Smooth muscle cell of the umbilical artery (primary cell): ENCODE measurements at places on chromosomes 1 and 21. TPM values are rescaled to one million over a fixed set of nuclear protein-coding genes. Genes with fewer than 3 reads are reported as not detected.

RNF187 gene
- 112 and 118 TPM in 2 replicates for total RNA-seq

RPE65 gene
- not detected in 2 replicates for total RNA-seq

L1TD1 gene
- not detected in 2 replicates for total RNA-seq

DONSON gene
- total RNA-seq: 9.2 and 16.8 TPM in 2 replicates

TDRD5 gene
- total RNA-seq: not detected in 2 replicates

BOLA1 gene
- total RNA-seq: 7.7 and 7.9 TPM in 2 replicates

OPTC gene
- not detected in 2 replicates for total RNA-seq

PDC gene
- under 0.01 TPM in 1 of 2 replicates, not detected in the other for total RNA-seq

SYF2 gene
- 29.1 and 42.5 TPM in 2 replicates for total RNA-seq

OR14C36 gene
- total RNA-seq: not detected in 2 replicates

OR2T2 gene
- not detected in 2 replicates for total RNA-seq

CRABP2 gene
- total RNA-seq: 10.6 and 19.9 TPM in 2 replicates

BRDT gene
- total RNA-seq: not detected in 2 replicates

PAX7 gene
- not detected in 2 replicates for total RNA-seq

OR2T35 gene
- total RNA-seq: not detected in 2 replicates

PLA2G5 gene
- not detected in 2 replicates for total RNA-seq

SPATC1L gene
- 3.3 and 5.2 TPM in 2 replicates for total RNA-seq

SPATA21 gene
- total RNA-seq: not detected in 2 replicates

ANKRD34A gene
- under 0.01 and 1.2 TPM in 2 replicates for total RNA-seq

OR10Z1 gene
- total RNA-seq: not detected in 2 replicates

TMEM61 gene
- total RNA-seq: not detected in 2 replicates

RIPK4 gene
- total RNA-seq: under 0.01 and 0.28 TPM in 2 replicates

FCER1G gene
- 0.59 TPM in 1 of 2 replicates, not detected in the other for total RNA-seq

TMEM269 gene
- not detected in 2 replicates for total RNA-seq

C1orf94 gene
- total RNA-seq: not detected in 2 replicates

ZNF695 gene
- total RNA-seq: 0.59 and 1.7 TPM in 2 replicates

CFAP45 gene
- under 0.01 and 0.55 TPM in 2 replicates for total RNA-seq

AHDC1 gene
- total RNA-seq: 8.0 and 15.5 TPM in 2 replicates

ASB17 gene
- total RNA-seq: not detected in 2 replicates

LRRC39 gene
- 0.30 and 0.37 TPM in 2 replicates for total RNA-seq

C1orf185 gene
- total RNA-seq: not detected in 2 replicates

FAM72D gene
- 0.59 and 1.4 TPM in 2 replicates for total RNA-seq

RAP1GAP gene
- total RNA-seq: 0.09 and 0.89 TPM in 2 replicates

IGSF5 gene
- 0.59 TPM in 1 of 2 replicates, not detected in the other for total RNA-seq

KLHDC7A gene
- not detected in 2 replicates for total RNA-seq

BGLAP gene
- total RNA-seq: 0.59 TPM in 1 of 2 replicates, not detected in the other

FCMR gene
- not detected in 2 replicates for total RNA-seq

RAB7B gene
- total RNA-seq: 1.3 and 1.5 TPM in 2 replicates

SLC45A3 gene
- 3.3 and 4.8 TPM in 2 replicates for total RNA-seq

OR2AK2 gene
- total RNA-seq: not detected in 2 replicates

GBP2 gene
- total RNA-seq: 6.7 and 19.9 TPM in 2 replicates

TRIM46 gene
- 5.6 and 10.7 TPM in 2 replicates for total RNA-seq

TAF13 gene
- total RNA-seq: 172 and 200 TPM in 2 replicates

PRR9 gene
- 0.51 TPM in 1 of 2 replicates, not detected in the other for total RNA-seq

ACTN2 gene
- total RNA-seq: under 0.01 and 0.32 TPM in 2 replicates

MYBPH gene
- 0.30 TPM in 1 of 2 replicates, not detected in the other for total RNA-seq

VCAM1 gene
- 64.1 and 73.6 TPM in 2 replicates for total RNA-seq

CNKSR1 gene
- total RNA-seq: 0.30 and 0.74 TPM in 2 replicates

CACNA1E gene
- total RNA-seq: not detected in 2 replicates

GPR61 gene
- 0.59 TPM in 1 of 2 replicates, not detected in the other for total RNA-seq

NKAIN1 gene
- total RNA-seq: not detected in 2 replicates

RNU5D-1 gene
- not detected in 2 replicates for total RNA-seq

RPTN gene
- total RNA-seq: not detected in 2 replicates

AADACL3 gene
- total RNA-seq: not detected in 2 replicates

VANGL1 gene
- total RNA-seq: 6.2 and 9.5 TPM in 2 replicates

VN1R5 gene
- total RNA-seq: not detected in 2 replicates

MYOG gene
- not detected in 2 replicates for total RNA-seq

CD52 gene
- not detected in 2 replicates for total RNA-seq

RUNX3 gene
- total RNA-seq: not detected in 2 replicates

SELL gene
- not detected in 2 replicates for total RNA-seq
